Hematopoietic multipotent progenitor cell treated with erythropoietin and hydrocortisone succinate and interleukin-3 and kit ligand, for 15 days (in vitro differentiated cells): ENCODE measurements at places on chromosomes 1 and 21.

GRCh38 chr1:83500987-83501591 lies 497.8 kb downstream of the TTLL7 start:
- no peak for DNase-seq

GRCh38 chr1:163459539-163459938 lies 137.8 kb downstream of the NUF2 start:
- no peak for DNase-seq

- DNase-seq: no peak
These were observed 29.1 kb downstream of the EVI5 start for GRCh38 chr1:92755541-92756461.

- DNase-seq: no peak
These were observed 104.6 kb downstream of the TLR5 start for GRCh38 chr1:223038288-223039006.

DNA sequence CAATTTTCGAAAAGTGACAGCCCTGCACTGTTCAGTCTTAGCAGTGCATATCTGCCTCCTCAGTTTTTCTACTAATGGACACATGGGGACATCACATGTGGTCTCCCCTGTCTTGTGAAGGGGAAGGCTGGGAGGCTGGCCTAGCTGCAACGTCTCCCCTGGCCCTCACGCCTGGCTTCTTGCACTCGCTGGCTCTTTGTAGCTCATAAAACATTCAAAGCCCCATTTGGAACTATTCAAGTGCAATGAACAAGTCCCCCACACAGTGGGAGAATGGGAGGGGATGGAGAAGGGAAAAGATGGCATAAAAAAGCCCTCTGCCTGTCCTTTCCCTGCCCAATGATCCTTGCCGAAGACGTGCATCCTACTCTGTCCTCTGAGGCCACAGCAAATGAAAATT lies 73.6 kb downstream of the PGBD5 start:
- no peak for DNase-seq

DNA sequence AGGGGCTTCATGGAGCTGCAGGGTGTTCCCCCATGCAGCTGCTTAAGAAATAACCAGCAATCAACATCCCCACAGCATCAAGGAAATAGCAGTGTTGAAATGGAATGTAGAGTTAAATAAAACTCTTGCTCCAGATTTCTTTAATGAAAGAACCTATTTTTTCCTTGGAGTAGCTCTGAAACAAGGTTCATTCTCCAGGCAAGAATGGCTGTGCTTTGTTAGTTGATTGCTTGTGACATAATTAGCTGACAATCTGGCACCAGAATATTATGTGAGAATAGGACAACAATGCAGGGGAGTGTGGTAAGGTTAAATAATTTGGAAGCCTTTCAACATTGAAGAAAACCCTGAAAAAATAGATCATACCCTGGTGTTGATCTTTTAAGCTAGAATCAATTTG lies 254.2 kb upstream of the RRP15 start:
- no peak for DNase-seq

DNA sequence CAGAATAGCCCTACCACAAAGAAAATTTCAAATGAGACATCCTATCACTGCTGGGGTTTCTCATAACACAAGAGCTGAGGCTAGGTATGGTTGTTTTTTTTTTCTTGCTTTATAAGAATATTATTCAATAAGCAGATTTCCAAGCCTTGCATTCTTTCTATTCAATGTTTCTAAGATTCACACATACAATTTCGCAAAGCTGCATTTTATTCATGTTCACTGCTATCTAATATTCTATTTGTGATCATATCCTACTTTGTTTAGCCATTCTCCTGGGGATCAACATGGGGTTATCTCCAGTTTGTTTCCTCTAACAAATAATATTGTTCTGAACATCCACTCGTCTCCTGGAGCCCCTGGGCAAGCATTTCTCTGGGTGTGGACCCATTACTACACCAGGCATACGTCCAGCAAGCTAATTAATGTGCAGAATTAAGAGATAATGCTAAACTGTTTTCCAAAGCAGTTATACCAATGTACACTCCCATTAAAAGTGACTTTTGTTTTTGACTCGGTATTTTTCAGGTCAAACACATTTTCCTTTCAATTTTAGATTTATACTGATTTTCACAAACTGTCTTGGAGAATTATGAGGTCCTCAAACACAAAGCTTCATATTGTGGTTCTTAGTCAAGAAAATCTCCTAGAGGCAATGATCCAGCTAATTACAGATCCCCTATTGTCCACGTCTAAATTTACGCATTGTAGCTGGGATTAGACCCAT lies 15.7 kb upstream of the HLCS start:
- DNase-seq: no peak

- DNase-seq: no peak
These were observed 89.1 kb downstream of the BCAR3 start for GRCh38 chr1:93592551-93592949.

- no peak for DNase-seq
These were observed 101.6 kb downstream of the ZMYM4 start for GRCh38 chr1:35369922-35370671.

DNA sequence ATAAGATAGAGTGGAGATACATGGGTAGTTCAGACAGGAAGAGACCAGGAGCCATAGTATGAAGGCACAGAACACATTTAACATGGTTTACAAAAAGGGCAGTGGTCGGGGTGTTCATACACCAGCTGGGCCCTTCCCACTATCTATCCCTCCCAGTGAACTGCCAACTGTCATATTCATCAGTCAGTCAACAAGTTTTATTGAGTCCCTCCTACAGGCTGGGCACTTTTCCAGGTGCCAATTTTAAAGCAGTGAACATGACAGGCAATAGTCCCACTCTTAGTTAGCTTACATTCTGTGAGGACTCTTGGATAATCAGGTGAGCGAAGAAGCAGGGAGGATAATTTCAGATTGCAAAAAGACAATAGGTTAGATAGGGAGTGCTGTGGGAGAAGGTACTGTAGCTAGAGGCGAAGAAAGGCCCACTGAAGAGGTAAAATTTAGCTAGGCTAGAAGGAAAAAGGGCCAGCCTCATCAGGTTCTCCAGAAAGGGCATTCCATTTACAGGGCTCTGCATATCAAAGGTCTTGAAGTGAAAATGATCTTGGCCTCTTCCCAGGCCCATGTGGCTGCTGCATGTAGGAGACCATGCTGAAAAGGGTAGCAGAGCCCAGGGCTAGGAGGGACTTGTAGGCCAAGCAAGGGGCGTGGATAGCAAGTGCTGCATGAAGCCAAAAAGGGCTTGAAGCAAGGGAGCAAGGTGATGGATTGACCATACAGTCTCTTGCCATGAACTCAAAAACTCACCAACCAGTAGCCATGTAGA lies 274.7 kb upstream of the SNX7 start:
- DNase-seq: no peak

GRCh38 chr1:95021805-95022643 lies 50.7 kb downstream of the ALG14 start:
- DNase-seq: no peak

DNA sequence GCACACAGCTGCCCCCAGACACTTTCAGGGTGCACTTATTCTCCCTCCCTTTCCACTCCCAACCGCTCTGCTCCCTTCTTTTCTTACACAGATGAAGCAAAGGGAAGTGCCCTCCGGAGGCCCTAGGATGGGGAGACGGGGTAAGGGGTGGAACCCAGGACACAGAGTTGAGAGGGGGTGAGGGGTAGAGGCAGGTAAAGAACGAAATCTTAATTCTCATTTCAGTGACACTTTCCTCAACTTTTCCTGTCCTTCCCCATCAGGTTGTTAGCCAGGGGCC lies 12.8 kb downstream of the PLEKHO1 start:
- no peak for DNase-seq

DNA sequence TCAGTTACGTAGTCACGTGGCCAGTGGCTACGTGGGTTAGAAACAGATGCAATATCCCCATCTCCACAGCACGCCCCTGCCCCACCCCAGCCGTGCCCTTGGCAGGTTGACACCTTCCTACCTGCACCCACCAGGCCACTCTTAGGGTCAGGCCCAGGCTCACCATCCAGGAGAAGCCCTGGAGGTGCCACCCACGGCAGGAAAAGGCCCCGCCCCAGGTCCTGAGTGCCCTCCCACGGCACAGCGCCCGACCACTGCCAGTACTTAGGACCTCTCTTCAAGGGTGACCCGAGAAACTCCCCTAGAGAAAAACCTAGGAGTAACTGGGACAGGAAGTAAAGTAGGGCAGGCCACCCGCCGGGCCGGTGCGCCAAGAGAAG lies 1.5 kb downstream of the C1orf35 start:
- DNase-seq: no peak

DNA sequence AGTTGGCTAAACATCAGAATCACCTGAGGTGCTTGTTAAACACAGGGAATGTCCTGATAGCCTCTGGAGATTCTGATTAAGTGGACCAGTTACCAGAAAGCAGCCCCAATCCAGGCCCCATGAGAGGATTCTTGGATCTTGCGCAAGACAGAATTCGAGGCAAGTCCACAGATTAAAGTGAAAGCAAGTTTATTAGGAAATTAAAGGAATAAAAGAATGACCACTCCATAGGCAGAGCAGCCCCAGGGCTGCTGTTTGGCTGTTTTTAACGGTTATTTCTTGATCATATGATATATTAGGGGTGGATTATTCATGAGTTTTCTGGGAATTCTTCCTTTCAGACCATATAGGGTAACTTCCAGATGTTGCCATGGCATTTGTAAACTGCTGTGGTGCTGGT lies 176.2 kb downstream of the ROR1 start:
- DNase-seq: no peak

DNA sequence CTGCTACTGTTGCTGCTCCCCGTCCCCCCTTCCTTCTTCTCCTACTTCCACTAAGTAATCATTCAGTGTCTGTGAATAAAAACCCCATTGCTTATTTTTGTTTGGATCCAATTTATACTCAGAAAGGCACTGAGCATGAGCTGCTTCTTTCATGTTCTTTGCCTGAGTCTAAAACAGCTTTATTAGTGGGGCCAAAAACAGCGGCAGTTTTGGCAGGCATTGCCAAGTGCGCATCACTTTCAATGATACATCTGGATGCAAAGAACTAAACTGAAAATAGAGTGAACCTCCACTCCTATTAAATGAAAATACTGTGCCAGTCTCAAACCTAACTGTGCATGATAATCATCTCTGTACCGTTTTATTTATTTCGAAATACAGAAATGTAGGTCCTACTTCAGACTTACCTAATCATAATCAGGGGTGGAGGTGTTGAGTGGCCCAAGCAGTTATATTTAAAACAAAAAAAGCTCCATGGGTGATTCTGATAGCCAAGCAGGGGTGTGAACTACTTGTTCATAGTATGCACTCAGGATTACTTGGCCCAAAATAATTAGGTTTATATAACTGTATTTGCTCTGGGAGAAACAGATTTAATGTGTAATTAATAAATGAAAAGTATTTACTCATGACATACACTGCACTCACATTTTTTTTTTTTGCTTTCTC lies 48.4 kb downstream of the NEK7 start:
- no peak for DNase-seq

DNA sequence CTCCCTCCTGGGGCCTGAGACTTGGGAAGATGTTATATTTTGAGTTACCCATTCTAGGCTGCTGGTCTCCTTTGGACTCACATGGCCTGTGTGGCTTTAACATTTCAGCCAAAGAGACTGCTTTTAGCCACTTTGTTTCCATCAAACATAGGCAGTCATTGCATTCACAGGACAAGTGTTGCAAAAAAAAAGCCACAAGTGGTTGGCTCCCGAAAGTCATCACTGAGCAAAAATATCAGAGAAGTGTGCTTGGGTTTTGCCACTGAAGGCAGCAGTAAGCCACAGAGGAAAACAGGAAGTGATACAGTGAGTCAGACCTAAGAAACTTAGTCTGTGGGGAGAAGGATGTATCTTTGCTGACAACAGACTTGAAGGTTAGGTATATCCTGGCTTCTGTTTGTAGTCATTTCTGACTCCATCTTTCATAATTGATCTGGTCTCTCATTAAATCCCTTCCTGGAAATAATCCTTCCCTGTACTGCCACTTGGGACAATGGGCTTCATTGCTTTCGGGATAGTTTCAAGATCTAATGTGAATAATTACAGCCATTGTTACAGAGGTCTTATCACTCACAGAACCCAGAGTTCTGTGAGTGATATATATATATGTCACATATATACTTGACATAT lies 80.9 kb downstream of the COLGALT2 start:
- no peak for DNase-seq

- DNase-seq: peak; percentile 4
These were observed 2.4 kb upstream of the WNT3A start for GRCh38 chr1:228004331-228004855.

DNA sequence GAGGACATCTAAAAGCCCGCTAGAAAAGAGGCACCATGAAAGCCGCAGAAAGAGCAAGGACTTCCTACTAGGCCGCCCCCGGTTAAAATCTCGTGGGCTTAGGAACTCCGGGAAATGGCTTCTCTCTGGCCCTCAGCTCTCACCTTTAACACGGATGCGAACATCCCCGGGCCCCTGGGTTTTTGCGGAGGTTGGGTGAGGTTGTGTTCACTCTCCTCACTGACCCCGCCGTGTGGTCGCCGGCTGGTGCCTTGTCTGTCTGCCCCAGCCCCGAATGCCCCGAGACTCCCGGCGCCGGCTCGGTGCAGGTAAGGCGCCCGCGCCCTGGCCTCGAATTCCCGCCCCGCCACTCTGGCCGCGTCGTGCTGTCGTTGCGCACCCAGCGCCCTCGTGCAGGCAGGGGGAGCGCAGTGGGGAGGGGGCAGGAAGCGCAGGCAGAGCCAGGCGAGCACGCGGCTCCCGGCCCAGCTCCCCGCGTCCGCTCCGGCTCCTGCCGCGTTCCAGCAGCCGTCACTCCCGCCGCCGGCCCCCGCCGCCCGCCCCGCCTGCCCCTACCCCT lies at the start of gene SHISAL2A:
TSS of gene SHISAL2A (plus strand) at position 437 of the 559 bp plus-strand sequence. CDS start 326 bp downstream, outside the sequence.
- DNase-seq: no peak

- DNase-seq: no peak
These were observed 13.2 kb downstream of the MGST3 start for GRCh38 chr1:165644064-165644735.

- no peak for DNase-seq
These were observed 4.3 kb downstream of the PDZK1 start for GRCh38 chr1:145702826-145703225.

DNA sequence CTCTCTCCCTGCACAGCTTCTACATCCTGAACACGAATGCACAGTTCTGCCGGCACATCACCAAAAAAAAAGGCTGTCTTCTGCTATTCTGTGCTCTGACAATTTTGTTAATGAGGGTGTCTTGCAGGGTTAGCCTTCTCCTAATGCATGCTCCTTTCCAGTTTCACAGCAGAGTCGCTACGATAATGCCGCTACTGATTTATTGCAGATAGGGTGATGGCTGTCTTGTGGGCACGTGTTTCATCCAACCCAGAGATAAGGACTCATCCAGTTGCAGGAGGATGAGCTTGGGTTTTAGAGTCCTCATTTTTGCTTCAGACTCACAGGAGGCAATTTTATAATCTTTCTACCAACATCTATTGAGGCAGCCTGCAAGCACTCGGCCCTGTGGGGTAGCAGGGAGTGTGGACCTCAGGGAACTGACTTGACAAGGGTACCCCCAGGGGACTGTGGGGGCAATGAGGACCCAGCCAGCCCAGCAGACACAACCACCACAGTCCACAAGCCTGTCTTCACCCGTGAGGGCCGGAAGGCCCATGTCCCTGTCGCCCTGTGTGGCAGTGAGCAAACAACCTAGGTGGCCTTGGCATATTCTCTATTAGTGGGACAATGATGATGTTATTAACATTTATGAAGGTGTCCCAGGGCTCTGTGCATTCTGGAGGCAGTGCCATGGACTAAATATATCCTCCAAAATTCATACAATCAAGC lies 15.4 kb upstream of the UTS2 start:
- no peak for DNase-seq

GRCh38 chr1:5501206-5501930 lies 490.9 kb downstream of the NPHP4 start:
- DNase-seq: no peak

GRCh38 chr21:43645976-43646375 lies 13.3 kb downstream of the HSF2BP start:
- DNase-seq: no peak
